ENCODE measurements at places on chromosomes 7 and 10.

DNA sequence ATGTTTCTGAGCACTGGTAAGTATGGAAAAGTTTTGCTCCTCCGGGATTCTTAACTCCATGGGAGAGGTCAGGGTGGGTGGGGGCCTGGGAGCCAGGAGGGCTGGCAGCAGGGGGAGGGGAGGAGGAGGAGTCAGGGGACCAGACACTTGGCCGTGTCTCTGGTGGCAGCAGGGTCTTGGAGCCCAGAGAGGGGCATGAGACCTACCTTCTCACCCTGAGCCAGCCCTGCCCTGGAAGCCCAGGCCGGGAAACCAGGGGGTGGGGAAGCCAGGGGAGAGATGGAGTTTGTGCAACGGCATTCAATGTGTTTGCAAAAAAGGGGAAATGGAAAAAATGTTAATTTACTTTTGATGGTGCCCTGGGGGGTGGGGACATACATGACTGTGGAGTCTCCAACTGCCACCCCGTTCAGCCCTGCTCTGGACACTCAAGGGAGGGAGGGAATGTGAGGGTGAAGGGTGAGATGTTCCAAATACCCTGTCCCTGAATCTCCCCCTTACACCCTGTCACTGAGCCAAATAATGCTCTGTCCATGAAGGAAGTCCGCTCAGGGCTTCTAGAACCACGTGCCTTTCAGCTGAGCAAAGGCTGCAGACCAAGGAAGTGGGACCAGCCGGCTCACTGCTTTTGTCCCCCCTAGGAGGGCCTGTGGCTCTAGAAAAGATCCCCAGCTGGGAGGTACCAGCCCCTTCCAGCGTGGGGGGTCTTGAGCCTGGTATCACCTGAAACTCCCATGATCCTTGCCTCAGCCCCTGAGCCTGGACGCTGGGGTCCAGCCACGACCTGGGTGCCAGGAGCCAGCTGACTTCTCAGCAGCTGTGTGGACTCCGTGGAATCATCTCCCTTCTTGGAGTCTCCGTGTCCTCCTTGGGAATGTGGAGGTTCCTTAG is 48.3 kb downstream of the TMEM270 start:
- no peak for DNase-seq

DNA sequence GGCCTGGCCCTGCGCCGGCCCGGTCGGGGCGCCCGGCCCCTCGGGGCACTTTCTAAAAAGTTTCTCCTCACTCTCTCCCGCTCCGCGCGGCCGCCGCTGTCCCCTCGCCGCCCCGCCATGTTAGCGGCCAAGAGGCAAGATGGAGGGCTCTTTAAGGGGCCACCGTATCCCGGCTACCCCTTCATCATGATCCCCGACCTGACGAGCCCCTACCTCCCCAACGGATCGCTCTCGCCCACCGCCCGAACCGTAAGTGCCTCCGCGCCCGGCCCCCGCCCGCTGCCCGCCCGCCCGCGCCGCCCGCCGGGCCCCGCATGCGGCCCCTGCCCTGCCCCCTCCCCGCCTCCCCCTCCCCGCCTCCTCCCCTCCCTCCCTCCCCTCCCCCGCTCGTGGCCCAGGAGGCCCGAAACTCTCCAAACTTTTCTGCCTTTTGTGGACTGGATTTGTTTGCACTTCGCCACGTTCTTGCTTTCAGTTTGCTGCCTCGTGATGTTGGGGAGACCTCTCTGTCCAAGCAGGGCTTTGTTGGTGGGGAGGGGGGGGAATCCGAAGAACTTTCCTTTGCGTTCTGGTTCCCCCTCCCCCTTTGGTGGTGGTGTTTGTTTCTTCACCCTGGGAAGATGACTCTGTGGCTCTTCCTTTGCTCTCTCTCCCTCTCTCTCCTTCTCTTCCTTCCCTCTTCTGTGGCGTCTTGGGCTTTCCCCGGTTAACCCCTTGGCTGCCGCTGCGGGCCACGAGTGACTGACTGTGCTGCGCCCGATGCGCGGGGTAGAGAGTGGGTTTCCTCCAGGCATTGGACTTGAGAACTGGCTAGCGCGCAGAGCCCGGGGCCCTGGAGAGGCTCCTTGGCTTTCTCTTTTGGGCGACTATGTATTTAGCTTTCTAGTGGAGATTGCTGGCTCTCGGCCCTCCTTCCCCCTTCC is 1.6 kb downstream of the TCF7L2 start:
- no peak for DNase-seq

DNA sequence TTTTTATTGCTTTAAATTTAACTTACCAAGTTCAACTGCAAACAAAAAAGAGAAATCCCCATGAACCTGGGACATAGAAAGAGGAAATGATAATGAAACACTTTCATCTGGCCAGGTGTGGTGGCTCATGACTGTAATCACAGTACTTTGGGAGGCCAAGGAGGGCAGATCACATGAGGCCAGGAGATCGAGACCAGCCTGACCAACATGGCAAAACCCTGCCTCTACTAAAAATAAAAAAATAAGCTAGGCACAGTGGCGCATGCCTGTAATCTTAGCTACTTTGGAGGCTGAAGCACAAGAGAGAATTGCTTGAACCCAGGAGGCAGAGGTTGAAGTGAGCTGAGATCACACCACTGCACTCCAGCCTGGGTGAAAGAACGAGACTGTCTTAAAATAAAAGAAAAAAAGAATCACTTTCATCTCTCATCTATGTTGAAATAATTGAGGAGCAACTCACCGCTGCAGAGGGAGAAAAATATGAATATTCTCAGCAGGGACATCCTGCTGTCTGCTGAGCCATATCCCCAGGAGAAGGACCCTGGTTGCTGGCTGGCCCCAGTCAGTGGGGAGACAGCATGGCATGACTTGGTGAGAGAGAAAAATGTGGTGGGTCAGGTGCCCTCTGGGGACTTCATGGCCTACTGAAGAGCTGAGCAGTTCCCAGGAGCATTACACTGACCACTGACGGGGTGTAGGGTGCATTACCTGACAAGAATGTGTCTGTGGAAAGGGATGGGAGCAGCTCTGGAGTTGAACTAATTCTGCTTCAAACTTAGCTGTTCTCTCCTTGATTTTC is 22.8 kb upstream of the TARP start:
- DNase-seq, result no peak

GRCh38 chr10:3976718-3977117 is 191.7 kb upstream of the KLF6 start:
- DNase-seq, result no peak

GRCh38 chr7:131057015-131057793 is 270.5 kb upstream of the MKLN1 start:
- no peak for DNase-seq

DNA sequence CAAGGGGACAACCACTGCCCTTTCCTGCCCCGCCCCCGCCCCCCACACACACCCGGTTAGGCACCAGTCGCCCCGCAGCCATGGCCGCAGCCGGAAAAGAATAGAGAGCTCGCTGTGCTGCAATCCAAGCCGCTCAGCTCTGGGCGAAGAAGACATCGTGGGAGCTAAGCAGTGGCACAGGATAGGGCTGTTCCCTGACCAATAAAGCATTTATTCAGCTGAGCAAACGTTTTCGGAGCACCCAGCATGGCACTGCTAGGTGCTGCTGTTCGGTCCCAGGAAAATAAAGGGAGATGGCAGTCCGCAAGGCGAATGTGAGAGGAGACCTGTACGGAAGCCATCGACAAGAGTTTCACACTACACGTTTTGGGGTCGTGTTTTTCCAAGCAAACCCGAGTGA is 18.3 kb downstream of the SKIDA1 start:
- no peak for DNase-seq

GRCh38 chr10:13416760-13417159 is 68.7 kb upstream of the SEPHS1 start:
- no peak for DNase-seq

- peak; percentile 8 for DNase-seq
These were observed 136.3 kb downstream of the DPY19L1 start for GRCh38 chr7:34900891-34901513.

GRCh38 chr10:2228320-2228901 is 491.1 kb upstream of the ADARB2 start:
- DNase-seq, result no peak

GRCh38 chr10:70169011-70169410 is 1.3 kb downstream of the SAR1A start:
- DNase-seq, result no peak

DNA sequence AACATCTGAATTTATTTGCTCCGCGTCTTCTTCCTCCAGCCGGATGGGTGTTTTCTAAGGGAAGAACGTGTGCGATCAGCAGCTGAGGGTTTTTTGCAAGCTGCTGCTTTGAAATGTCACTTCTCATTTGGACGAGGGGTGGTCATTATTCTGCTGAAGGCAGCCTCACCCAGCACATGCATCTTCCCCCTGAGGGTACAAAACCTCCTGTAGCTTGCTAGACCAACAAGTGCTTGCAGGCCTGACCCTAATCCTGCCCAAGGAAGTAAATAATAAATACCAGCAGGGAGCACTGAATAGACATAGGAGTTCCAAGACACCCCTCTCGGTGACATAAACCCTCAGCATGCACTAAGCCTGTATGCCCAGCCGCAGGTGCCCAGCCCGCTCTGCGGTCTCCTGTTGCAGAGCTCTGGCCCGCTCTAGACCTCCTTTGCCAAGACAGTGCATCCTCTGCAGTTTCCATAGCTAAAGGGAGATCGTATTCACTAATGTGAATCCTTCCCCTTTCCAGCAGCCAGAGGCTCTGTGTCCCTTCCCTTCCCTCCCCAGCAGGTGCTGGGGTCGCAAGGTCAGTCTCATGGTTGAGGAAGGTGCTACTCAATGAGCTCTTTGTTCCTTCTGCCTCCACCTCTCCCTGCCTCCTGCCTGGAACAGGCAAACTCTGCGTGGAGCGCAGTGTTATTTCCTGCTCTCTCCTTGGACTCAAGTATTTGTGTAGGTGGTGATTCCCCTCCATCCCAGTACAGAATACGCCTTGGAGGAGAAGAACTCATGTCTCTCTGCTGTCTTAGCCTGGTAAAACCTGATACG is 36.6 kb downstream of the SBDS start:
- DNase-seq, result no peak

- DNase-seq, result no peak
These were observed 40.1 kb downstream of the KCNH2 start for GRCh38 chr7:150937848-150938561.

- DNase-seq, result no peak
These were observed 508.7 kb upstream of the SEMA3D start for GRCh38 chr7:85695533-85695932.

DNA sequence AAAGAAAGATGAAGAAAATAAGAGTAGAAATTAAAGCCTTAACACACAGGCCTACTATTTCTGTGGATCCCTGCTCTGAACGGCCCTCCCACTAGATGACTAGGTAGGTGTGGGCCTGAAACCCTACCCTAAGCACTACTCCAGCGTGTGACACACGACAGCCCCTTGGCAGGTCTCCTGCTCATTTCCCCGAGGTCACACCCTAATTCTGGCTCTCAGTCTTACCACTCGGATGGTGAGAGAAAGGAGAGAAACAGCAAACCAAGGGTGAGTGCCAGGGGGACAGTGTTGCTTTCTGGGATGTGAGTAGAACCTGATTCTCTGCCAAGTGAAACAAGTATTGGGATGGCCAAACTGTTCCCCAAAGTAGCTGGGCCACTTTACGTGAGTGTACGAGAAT is 12.1 kb downstream of the GALNTL5 start:
- no peak for DNase-seq

DNA sequence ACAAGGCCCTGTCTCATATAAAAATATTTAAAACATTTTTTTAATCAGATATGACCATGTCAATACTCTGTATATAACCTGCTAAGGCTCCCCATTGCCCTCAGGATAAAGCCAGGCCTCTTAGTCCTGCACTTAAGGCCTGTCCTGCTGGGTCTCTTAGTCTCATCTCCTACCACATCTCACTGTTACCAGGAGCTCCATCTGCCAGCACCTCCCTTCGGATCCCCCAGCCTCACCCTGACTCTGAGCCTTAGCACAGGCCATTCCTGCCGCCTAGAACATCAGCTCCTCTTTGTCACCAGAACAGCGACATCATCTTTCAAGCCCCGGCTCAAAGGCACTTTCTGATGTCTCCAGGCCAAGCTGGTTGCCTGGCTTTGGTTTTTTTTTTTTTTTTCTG is 25.7 kb upstream of the GTF2IRD1 start:
- DNase-seq, result no peak

DNA sequence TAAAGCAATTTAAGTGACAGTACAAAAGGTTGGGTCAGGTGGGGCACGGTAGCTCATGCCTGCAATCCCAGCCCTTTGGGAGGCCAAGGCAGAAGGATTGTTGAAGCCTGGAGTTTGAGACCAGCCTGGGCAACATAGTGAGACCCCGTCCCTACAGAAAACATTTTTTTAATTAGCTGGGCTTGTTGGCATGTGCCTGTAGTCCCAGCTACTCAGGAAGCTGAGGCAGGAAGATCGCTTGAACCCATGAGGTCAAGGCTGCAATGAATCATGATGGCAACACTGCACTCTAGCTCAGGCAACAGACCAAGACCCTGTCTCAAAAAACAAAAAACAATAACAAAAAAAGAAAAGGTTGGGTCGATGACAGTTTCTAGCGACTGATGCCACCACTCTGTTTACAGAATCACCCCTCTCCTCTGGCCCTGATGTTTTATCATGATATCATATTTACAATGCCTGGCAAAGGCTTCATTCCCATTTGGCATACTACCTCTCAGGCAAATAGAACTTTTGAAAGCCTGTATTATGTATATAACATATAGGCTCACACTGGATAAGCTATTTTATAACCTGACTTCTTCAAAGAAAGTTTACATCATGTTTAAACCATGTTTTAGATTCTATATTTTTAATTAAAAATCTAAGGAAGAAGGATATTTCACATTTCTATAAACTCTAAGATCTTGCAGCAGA is 558 bp upstream of the ABCC2 start:
- no peak for DNase-seq

- DNase-seq, result no peak
These were observed 1.3 kb downstream of the BRAT1 start for GRCh38 chr7:2553831-2554581.

GRCh38 chr7:80478683-80479082 is 33.2 kb downstream of the GNAT3 start:
- DNase-seq, result no peak

GRCh38 chr10:113356794-113357680 is 195.8 kb upstream of the HABP2 start:
- DNase-seq, result no peak

- no peak for DNase-seq
These were observed 470.5 kb downstream of the RPS24 start for GRCh38 chr10:78504181-78504580.
